ENCODE measurements at places on chromosomes 1 and 21. TPM values are rescaled to one million over a fixed set of nuclear protein-coding genes. Genes with fewer than 3 reads are reported as not detected.

The ASTN1 gene
- not detected for polyA plus RNA-seq

The GPR161 gene
- 0.32 TPM for polyA plus RNA-seq

The ARTN gene
- polyA plus RNA-seq: not detected

The F3 gene
- polyA plus RNA-seq: 3.7 TPM

The HORMAD1 gene
- 0.48 TPM for polyA plus RNA-seq

The RPAP2 gene
- polyA plus RNA-seq: 4.4 TPM

The TRAF5 gene
- 1.6 TPM for polyA plus RNA-seq

The SPAG17 gene
- polyA plus RNA-seq: 0.87 TPM

The UTS2 gene
- polyA plus RNA-seq: 0.11 TPM

DNA sequence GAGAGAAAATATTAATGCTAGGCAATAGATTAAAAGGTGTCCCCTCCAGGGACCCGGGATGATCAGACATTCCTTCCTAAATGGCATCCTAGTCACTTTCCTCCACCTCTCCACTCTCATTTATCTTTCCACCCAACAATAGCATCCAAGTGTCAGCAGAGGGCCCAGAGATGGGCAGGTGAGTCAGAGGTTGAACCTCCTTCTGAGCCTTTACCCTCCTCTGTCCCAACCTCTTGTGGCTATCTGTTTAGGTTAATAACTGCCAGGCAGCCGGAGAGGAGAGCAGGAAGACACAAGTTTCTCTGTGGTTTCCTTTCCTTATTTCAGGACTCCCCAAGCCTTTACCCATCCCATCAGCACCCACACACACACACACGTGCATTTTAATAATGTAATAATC, 4.1 kb downstream of the GJA5 start:
- no peak for DNase-seq

DNA sequence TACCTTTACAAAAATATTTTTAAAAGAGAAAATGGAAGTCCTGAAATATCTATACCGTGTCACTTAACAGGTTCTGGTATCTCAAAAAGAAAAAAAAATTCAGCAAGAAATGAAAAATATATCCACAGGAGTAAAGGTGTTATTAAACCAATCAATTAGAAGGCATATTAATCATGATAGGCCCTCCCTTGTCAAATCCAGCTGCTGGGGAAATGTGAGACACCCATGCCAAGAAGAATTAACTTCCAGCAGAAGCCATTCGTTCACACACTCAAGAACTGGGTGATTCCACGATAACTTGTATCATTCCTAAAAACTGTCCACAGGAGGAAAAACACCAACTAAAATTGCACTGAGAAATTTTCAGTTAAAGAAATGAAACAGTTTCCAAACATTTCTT, 57.6 kb downstream of the APP start:
- DNase-seq: no peak

DNA sequence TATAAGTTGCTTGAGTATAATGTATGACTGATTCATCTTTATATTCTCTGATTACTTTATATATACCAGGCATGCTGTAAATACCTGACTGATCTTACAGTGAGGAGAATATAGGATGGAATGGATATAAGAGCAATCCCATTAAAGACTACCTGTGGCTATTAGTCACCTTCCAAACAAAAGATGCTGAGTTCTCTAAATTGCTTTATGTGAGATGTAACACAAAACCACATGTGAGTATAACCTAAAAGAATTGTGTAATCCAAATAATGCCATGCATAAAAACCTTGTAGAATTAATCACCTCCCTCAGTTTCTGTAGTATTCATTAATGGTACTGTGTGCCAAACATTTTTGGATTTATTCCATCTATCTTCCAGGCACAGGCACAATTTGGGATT, 134.6 kb upstream of the LRRC7 start:
- DNase-seq: no peak

DNA sequence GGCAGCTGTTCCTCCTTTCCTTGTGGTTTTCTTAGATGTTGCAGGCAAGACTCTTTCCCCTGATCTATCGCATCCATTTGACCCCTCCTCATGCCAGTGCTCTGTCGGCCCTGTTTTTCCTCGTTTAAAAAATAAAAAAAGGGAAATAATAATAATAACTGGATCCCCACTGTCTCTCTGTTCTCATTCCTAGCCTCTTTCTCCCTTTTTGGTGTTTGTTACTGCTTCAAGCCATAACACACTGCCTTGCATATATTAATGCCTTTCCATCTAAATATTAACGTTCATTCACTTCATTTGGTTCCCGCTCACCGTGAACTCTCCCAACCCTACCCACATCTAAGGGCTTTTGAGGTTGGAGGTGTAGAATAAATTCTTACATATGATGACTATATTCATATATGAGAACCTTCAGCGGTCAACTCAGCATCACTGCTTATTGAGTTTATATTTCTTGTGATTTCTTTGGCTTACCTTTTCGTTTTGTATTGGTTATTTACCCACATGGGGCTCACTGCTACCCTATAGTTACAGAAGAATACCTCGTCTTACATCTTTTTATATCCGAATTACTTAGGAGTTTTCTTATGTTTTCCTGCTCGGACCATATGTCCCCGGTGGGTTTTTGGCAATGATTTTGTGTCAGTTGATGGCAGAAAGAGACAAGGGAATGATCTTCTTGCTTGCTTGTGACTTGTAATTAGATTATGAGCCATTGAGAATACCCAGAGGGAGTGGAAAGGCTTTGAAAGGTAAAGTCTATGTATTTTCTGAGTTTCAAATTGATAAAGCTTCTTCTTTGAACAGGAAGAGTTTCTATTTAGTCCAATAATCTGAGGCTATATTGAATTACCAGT, 805 bp downstream of the ATG4C start:
- DNase-seq: peak; percentile 39

GRCh38 chr1:164601399-164602100, 42.6 kb downstream of the PBX1 start:
- no peak for DNase-seq

DNA sequence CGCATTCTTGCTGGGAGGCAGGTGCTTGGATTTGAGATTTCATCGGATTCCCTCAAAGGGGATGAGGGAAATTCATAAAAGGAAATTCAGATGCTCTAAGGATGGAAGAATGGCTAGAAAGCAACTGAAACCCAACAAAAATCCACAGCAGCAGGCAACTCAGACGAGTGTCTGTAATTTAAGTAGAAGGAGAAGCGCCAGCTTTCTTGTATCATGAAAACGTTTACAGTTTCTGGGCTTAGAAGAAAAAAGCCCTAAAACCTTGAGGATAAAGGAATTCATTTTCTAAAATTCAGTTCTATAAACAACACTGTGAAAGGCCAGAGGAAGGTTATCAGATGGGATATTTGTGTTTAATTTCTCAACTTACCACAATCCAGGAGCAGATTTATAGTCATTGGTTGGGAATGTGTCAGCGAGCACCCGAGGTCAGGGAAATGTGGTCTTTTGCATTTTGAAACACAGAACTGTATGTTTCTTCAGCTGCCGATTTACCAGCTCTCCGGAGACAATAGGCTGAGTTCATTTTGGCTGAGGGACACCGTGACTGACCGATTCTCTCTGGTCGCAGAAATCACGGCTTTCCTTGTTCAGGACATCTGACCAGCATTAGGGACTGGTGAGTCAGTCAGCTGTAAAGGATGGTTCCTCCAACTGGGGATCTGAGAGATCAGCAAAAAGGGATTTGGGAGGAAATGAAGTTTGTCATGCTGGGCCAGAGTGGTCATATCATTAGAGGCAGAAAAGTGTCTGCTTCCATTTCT, 111.6 kb upstream of the ERRFI1 start:
- no peak for DNase-seq

GRCh38 chr1:15863156-15863901, 15.8 kb downstream of the SPEN start:
- DNase-seq: no peak

All from CD14-positive monocyte (primary cell).